ENCODE measurements at places on chromosomes 3 and 15. TPM values are rescaled to one million over a fixed set of nuclear protein-coding genes. Genes with fewer than 3 reads are reported as not detected.

Gene CCDC39
- polyA plus RNA-seq, result 10.5 TPM

GRCh38 chr3:117486719-117487716 lies 777.4 kb downstream of the TUSC7 start:
- DNase-seq, result no peak

Gene KNL1
- polyA plus RNA-seq, result 12.6 TPM

DNA sequence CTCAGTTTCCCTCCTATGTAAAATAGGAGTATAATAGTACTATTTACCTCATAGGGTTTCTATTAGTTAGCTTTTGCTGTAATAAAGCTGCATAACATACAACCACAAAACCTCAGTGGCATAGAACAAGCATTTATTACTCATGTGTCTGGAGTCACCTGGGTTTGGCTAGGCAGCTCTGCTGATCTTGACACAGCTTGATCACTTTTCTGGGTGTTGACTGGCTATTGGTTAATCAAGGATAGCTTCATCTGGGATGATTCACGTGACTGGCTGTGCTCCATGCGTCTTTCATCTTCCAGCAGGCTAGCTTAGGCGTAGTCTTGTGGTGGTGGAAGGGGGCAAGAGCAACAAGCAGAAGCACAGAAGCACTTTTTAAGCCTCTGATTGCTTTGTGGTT lies 112.6 kb downstream of the SQOR start:
- DNase-seq, result no peak

- no peak for DNase-seq
Observed at GRCh38 chr15:51766341-51766740, 14.9 kb downstream of the TMOD2 start.

DNA sequence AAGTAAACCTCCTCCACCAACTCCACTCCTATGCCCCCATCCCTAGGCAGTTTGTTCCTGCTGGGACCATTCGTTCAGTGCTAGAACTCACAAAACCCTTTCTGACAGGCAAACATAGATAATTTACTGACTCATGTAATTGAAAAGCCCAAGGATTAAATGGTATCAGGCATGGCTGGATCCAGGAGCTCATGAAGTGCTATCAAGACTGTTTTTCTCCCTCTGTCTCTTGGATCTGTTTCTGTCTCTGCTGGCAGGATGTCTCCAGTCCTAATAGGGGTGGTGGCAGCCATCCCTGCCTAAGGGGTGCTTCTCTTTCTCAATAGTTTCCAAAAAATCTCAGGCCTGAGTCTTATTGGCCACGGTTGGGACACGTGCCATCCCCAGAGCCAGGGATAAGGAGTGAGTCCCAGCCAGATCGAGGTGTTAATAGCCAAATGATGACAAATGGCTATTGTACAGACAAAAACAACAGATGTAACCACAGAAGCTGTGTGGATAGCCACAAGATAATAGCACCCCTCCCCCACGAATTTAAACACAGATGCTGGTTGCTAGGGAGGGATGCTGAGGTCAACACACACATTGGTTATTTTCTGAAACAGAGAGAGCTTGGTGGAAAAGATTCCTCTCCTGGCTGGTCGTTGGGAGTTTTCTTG lies 168.6 kb downstream of the SHQ1 start:
- no peak for DNase-seq

Gene PGBD4
- 2.3 TPM for polyA plus RNA-seq

Gene FEZF2
- not detected for polyA plus RNA-seq

GRCh38 chr15:40279437-40280141 lies 3.3 kb downstream of the ANKRD63 start:
- peak; percentile 63 for DNase-seq

DNA sequence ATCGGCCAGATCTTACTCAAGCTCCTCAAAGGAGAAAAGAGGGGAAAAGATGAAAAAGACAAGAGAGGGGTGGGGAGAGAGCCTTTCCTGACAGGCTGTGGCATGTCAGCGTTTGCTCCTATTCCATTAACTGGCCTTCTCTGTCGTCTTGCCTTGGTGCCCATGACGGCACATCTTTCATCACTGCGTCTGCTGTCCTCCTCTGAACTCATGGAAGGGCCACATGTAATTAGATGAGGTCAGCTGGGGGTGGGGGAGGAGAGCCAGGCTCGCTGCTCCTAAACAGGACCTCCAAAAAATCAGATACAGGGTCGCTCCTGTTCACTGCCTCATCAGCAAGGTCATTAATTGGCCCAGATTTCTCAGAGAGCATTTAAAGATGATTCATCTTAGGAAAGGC lies 49.7 kb downstream of the LRTM1 start:
- no peak for DNase-seq

DNA sequence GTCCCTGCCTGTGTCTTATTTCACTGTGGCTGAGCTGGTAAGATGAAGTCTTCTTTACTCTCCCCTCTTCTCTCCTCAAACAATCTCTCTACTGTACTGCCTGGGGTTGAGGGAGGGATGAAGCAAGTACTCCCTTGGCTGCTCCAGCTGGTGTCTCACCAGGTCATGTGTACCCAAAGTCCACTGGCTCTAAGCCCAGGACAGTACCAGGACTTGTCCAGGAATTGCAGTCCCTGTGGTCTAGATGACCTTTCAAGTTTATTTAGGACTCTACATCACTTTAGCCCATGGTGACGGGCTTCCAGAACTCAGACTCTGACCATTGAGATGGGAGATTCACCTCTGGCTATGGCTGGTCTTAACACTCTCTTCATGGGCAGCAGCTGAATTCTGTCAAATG lies 17.5 kb upstream of the SLC27A2 start:
- no peak for DNase-seq

GRCh38 chr3:119579366-119580066 lies at the start of gene ADPRH:
ADPRH (plus strand) TSS chr3:119579492; CDS start chr3:119582170, 2,678 bp downstream.
- peak; percentile 78 for DNase-seq

GRCh38 chr15:73687351-73687750 lies 3.2 kb downstream of the CD276 start:
- DNase-seq, result no peak

Gene APEH
- 87.1 TPM for polyA plus RNA-seq

Gene GRM2
- polyA plus RNA-seq, result 0.89 TPM

- no peak for DNase-seq
Observed at GRCh38 chr3:141386611-141387111, 18.4 kb downstream of the ZBTB38 start.

DNA sequence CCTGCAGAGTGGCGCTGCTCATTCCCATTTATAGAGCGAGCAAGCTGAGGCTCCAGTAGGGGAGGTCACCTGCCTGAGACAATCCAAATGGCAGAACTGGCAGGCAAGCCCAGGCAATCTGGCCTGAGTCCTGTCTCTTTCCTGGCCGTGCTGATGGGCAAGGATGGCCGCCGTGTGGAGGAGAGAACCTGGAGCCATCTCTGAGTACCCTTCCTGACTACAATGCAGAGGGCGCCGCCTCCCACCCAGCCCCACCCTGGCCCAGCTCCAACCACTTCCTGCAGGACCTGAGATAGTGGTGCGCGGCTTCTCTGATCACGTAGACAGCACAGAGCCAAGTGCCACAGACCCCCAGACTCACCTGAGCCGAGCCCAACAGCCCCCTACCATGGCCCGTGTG lies 7.0 kb downstream of the TLR9 start:
- no peak for DNase-seq

DNA sequence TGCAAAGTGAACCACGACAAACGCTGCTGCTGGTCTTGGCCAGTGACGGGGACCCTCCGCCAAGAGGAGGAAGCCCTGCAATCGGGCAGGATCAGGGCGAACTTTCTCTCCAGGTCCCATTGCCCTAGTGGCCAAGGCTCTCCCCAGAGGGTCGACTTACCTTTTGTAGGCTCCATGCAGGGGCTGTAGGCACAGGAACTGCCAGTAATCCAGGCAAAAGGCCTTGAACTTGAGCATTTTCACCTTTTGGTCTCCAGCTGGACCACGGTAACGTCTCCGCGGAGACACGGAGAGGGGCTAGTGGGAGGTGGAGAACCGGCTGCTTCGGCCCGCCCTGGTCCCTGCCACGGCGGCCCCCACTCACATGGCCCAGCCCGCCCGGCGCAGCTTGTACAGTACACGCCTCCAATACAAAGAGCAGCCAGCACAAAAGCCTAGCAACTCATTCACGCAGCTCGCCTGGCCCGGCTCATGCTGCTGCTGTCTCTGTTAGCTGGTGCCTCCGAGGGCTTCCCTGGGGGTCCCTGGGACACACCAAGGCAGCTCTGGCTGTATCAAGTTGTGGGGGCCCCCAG lies 31.0 kb downstream of the IQSEC1 start:
- DNase-seq, result no peak

GRCh38 chr15:37819191-37819590 lies 115.2 kb upstream of the TMCO5A start:
- no peak for DNase-seq

- DNase-seq, result no peak
Observed at GRCh38 chr3:157394411-157394810, 42.2 kb upstream of the PTX3 start.

Gene CKMT1B
- polyA plus RNA-seq, result 0.35 TPM

DNA sequence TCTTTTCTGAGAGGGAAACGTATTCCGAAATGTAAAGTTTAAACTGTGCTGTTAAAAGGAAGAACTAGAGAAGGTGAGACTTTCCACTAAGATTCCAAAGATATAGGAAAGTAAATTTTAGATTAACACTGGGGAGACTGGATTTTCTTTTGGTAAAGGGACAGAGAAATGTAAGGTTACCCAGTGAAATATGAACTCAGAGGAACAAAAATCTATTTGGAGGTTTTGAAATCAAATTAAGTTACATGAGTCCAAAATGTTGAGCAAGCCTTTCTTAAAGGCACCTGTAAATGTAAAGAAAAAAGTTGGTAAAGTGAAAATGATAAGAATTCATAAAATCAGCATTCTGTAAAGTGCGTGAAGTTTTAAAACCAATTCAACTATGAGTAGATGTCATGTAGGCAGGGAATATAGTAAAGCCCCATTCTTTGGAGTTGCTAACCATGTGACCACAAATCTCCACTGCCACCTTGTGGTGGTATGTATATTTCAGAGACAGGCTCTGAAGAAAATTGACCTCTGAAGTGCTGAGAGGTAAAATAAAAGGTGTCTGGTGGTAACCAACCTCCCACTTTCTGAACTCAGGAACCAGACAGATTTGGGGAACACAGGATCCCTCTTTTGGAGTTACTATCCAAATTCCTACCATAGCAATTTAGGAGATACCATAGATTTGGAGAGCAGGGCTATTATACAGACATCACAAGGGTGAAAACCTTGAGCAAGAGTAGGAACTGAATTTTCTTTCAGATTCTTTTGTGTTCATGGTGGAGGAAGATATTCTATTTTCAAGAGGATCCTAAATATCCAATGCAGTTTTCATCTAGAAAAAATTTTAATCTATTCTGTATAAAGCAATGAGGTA lies 215.3 kb downstream of the ROBO2 start:
- DNase-seq, result peak; percentile 49

Gene MYO5C
- 38.7 TPM for polyA plus RNA-seq

DNA sequence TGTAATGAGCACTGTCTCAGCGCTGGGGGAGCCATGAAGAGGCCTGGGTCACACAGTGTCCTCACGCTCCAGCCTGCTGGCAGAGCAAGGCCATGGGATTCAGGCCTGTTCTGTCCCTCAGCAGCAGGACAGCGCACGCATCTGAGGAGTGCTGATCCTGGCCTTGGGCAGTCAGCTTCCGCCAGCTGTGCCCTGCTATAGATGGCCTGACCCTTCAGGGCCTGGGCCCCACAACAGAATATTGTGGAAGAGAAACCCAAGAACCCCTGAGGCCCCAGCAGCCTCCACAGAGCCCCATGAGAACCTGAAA lies 78.6 kb downstream of the SRGAP3 start:
- DNase-seq, result no peak

Gene IL16
- polyA plus RNA-seq, result 14.2 TPM

DNA sequence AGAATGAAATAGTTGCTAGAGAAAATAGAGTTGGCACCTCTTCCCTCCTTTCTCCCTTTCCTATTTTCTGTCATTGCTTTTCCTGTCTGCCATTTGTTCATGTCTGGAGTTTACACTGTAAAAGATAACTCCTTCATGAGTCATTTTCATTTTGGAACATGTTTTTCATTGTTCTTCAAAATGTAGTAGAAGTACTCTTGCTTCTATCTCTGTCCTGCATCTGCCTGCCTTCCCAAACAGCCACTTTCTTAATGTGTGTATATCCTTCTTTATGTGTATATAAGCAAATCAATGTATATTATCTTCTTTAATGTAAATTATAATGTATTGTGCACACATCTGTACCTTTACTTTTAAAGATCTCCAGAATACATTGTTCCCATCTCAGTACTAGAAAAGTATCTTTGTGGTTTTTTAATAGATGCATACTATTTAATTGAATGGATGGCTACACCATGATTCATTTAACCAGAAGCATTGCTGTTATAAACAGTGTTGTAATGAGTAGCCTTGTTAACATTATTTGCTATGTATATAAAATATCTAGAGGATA lies 41.1 kb downstream of the TSC22D2 start:
- no peak for DNase-seq

DNA sequence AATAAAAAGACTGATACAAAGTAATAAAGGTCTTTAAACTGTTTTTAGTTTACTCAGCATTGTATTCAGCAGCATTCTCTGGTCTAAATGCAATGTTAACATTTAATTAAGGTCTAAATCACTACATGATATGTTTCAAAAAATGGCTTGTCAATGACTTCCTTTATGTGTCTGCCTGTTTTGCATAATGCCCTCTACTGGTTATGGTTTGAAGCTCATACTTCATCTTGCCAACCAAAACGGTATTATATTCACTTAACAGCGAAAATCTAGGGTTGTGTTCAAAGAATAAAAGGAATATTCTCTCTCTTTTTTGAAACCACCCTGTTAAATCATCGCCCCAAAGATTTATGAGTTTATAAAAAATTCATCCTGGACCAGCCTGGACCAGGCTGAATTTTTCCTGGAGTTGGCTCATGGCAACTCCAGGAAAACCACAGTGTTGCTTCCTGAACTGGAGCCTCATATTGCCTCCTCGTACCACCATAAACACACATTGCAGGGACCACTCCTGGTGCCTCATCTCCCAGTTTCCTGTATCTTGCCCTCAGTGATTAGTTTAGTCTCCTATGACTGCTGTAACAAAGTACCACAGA lies 6.7 kb upstream of the NCEH1 start:
- no peak for DNase-seq

Gene SLC4A7
- 19.7 TPM for polyA plus RNA-seq

Gene ANKUB1
- 0.58 TPM for polyA plus RNA-seq

- no peak for DNase-seq
Observed at GRCh38 chr15:54482251-54482650, 504.0 kb downstream of the UNC13C start.

- DNase-seq, result no peak
Observed at GRCh38 chr3:177058648-177059047, 138.6 kb downstream of the TBL1XR1 start.

- DNase-seq, result no peak
Observed at GRCh38 chr3:134149286-134149685, 101.4 kb downstream of the RYK start.

- no peak for DNase-seq
Observed at GRCh38 chr3:156792945-156793344, 33.2 kb upstream of the LEKR1 start.
